ENCODE measurements at places on chromosomes 7 and 10. TPM values are rescaled to one million over a fixed set of nuclear protein-coding genes. Genes with fewer than 3 reads are reported as not detected.

- DNase-seq, result no peak
These were observed 102.3 kb downstream of the SLC25A13 start for GRCh38 chr7:96219378-96220130.

- DNase-seq, result no peak
These were observed 147.8 kb upstream of the UNC5B start for GRCh38 chr10:71064413-71065118.

GRCh38 chr7:116138202-116138801 is 72.0 kb upstream of the TES start:
- peak; percentile 48 for DNase-seq

DNA sequence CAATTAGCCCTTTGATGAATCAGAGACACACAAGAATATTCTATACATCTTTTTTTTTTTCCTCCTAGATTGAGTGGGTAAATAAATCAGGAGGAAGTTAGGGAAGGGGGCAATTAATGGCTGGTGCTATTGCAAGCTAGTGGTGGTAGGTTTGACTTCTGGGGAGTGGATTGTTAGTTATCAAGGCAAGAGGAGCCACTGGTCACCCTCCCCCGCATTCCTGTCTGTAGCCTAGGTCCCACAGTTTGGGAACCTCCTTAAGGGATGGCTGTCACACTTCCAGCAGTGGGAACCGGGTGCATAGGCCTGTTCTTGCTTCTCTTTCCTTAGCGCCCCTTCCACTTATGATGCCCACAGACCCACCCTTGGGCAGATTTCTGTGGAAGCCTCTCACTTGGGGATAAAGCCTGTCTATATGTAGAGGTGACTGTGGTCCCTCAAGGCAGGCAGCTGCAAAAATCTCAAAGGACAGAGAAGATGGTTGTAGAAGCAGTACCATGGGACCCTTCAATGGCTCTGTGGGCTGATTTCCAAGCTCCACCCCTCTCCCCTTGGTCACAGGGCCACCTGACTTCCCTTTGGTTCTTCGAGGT is 2.3 kb upstream of the ADCK2 start:
- DNase-seq, result no peak

GRCh38 chr7:43693687-43694398 is 35.5 kb downstream of the COA1 start:
- DNase-seq, result no peak

DNA sequence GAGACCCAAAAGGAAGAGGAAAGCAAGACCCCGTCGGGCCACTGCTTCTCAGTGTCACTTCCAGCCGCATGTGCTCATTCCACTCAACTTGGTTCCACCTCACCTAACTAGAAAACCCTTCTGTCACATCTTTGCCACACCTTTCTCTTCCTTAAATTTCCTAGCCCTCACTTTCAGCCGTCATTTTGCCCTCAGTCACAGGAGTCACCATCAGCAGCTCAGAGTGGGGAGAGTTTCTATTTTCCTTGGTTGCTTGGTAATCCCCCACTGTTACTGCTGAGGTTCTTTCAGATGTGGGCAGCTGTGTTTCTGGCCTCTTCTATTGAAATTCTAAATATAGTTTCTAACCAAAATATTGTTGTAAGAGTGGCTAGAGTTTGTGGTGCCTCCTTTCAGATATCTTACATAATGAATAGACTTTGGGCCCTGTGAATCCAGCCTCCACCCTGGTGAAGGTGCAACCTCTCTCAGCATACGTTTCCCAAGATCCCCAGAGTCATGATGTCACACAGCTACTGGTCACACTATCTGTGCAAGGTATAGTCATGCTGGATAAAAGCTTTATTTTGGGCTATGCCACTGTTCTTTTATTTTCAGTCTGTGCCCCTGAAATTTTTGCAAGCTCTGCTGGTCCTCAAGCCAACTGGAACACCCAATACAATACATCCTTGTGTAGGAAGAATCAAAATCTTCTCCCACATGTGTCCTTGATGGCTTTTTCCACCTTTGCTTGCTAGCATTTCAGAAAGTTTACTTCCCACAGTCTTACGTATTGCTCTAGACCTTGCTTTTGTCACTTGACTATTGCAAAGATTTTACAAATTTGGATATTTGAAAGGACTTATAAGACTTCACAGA is 9.2 kb downstream of the AGBL3 start:
- DNase-seq, result no peak

GRCh38 chr7:47520406-47520805 is 61.5 kb downstream of the TNS3 start:
- no peak for DNase-seq

DNA sequence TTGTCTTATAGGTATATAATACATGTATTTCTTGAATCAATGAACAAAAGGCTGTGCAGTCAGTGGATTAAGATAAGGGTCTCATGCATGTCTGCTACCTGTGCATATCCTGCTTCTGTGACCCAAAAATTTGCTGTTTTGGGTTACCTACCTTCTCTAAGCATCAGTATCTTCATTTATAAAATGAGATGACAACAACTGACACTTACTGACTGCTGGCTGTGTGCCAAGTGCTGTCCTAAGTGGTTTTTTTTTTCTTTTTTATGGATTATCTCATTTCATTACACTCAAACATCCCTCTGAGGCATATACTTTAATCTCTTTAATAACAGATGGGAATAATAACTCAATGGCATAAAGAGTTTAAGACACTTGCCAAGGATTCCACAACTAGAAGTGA is 2.1 kb downstream of the PDK4 start:
- DNase-seq, result no peak

DNA sequence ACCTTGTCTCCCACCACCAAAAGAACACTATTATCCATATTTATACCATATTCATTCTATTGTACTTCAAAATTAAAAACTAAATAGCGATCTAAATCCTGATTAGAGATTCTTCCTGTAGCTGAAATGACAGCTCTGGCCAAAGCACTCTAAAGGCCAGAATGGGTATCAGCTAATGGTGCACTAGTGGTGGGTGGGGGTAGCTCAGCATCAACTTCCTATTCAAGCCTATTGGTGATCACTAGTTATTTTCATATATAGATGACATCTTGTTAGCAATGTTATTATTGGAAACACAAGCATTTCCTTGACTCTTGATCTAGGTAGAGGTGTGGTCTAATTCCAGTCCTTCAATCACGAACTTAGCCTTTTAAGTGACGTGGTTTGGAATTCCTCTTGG is 43.6 kb downstream of the TET1 start:
- no peak for DNase-seq

- peak; percentile 51 for DNase-seq
These were observed 679 bp downstream of the LRRC20 start for GRCh38 chr10:70381471-70382421.

DNA sequence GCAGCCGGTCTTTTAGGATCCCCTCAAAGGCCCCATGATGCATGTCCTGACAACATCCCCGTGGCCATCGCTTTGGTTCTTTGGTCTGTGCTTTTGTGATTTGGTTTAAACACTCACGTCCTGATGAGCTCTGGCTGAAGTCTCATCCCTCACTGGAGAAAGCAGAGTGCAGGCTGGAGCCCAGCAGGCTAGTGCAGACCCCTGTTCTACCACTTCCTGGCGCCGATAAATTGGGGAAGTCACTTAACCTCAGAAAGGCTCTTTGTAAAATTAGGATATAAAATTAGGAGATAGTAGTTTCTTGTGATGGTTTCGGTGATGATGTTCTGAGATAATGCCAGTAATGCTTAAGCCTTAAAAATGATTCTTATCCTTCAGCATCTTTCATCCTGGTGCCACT is 307.6 kb downstream of the GFRA1 start:
- no peak for DNase-seq

- DNase-seq, result no peak
These were observed 76.4 kb downstream of the CELF2 start for GRCh38 chr10:11093771-11094736.

The AOC1 gene
- 89.9 TPM for polyA plus RNA-seq

The CYP26C1 gene
- 0.09 TPM for polyA plus RNA-seq

All from renal pelvis (tissue), 12 donors.